Cardiac atrium fibroblast (primary cell): ENCODE measurements at places on chromosomes 5 and 9. TPM values are rescaled to one million over a fixed set of nuclear protein-coding genes. Genes with fewer than 3 reads are reported as not detected.

PCDHB5 gene
- total RNA-seq: 1.3 and 4.5 TPM in 2 replicates

IL31RA gene
- total RNA-seq: 0.18 and 0.32 TPM in 2 replicates

FAM163B gene
- total RNA-seq: 4.4 and 4.5 TPM in 2 replicates

C9 gene
- not detected in 2 replicates for total RNA-seq

LRRC19 gene
- not detected in 2 replicates for total RNA-seq

INSL6 gene
- total RNA-seq: not detected in 2 replicates

GRIA1 gene
- total RNA-seq: 1.3 TPM in 1 of 2 replicates, not detected in the other

QRFP gene
- total RNA-seq: not detected in 2 replicates
